ENCODE measurements at places on chromosomes 7 and 10.

DNA sequence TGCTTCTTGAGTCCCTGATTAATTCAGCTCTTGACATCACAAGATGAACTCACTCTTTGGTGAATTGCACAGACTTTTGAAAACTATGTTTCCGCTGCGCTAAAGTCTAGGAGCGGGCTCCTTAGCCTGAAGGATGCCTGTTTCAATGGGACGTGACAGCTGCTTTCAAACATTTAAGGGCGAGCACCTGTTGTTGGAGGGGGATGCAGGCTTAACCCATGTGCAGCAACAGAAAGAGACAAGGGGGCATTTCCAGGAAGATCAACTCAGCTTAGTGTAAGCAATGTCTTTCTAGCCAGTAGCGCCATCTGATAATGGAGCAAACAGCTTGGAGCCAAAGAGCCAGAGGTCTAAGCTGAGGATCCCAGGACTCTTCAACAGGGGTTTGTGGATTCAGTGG lies 8.4 kb upstream of the PFKFB3 start:
- DNase-seq: no peak

GRCh38 chr10:15197276-15197675 lies 28.8 kb upstream of the NMT2 start:
- DNase-seq: peak; percentile 44

- DNase-seq: peak; percentile 28
These were observed at the start of gene PTPRE for GRCh38 chr10:127906548-127907377. Gene PTPRE, plus strand, starts transcription at chr10:127907103. Its CDS starts 133,779 bp downstream, at chr10:128040882.

- no peak for DNase-seq
These were observed 13.9 kb downstream of the RHBDD2 start for GRCh38 chr7:75892634-75893272.

- DNase-seq: no peak
These were observed 16.3 kb upstream of the SH2B2 start for GRCh38 chr7:102270178-102270887.

DNA sequence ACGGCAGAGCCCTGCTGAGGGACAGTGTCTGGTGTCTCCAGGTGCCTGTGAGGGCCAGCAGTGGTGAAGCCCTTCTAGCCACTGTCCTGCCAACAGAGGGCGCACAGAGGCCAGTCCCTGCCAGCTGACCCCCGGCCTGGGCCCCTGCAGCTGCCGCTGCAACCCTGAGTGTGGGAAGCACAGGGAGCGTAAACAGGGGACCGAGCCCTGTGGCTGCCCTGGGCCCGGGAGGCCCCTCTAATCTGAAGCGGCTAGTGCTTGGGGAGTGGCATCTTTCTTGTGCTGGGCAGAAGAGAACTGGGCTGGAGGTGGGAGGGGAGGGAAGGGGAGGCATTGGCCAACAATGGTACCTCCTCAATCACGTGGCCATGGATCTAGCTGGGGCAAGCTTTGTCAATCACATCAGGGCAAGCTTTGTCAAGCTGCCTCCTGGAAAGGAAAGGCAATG lies 34.6 kb downstream of the TRIM8 start:
- DNase-seq: no peak

- peak; percentile 61 for DNase-seq
These were observed 74.0 kb downstream of the DGKI start for GRCh38 chr7:137772748-137773147.

GRCh38 chr10:100713049-100713858 lies 32.1 kb upstream of the PAX2 start:
- DNase-seq: no peak

- no peak for DNase-seq
These were observed 83.5 kb upstream of the FZD1 start for GRCh38 chr7:91180746-91181145.

GRCh38 chr7:157775560-157776332 lies 438.9 kb downstream of the DNAJB6 start:
- no peak for DNase-seq

GRCh38 chr7:44387389-44387788 lies 62.0 kb upstream of the CAMK2B start:
- DNase-seq: no peak

GRCh38 chr7:75995052-75995471 lies 667 bp upstream of the TMEM120A start:
- DNase-seq: no peak

GRCh38 chr7:84455788-84456187 lies 261.2 kb upstream of the SEMA3A start:
- no peak for DNase-seq

DNA sequence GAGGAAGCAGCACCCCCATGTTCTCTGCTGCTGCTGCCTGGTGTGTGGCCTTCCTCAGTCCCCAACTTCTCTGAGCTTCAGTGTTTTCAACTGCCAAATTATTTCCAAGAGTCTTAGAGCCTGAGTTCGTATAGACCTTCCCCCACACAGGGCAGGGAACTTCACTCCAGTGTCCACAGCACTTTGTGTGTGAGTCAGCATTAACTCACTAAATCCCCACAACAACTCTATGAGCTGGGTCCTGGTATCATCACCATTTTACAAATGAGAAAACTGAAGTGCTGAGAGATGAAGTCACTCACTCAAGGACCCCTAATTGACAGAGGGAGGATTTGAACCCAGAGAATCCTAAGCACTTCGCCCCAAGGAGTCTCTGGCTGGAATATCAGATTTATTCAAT lies 48.3 kb downstream of the ADCYAP1R1 start:
- peak; percentile 6 for DNase-seq
